ENCODE measurements at places on chromosomes 1 and 21.

- no peak for DNase-seq
Observed at GRCh38 chr1:81237473-81238089, 563.2 kb upstream of the ADGRL2 start.

DNA sequence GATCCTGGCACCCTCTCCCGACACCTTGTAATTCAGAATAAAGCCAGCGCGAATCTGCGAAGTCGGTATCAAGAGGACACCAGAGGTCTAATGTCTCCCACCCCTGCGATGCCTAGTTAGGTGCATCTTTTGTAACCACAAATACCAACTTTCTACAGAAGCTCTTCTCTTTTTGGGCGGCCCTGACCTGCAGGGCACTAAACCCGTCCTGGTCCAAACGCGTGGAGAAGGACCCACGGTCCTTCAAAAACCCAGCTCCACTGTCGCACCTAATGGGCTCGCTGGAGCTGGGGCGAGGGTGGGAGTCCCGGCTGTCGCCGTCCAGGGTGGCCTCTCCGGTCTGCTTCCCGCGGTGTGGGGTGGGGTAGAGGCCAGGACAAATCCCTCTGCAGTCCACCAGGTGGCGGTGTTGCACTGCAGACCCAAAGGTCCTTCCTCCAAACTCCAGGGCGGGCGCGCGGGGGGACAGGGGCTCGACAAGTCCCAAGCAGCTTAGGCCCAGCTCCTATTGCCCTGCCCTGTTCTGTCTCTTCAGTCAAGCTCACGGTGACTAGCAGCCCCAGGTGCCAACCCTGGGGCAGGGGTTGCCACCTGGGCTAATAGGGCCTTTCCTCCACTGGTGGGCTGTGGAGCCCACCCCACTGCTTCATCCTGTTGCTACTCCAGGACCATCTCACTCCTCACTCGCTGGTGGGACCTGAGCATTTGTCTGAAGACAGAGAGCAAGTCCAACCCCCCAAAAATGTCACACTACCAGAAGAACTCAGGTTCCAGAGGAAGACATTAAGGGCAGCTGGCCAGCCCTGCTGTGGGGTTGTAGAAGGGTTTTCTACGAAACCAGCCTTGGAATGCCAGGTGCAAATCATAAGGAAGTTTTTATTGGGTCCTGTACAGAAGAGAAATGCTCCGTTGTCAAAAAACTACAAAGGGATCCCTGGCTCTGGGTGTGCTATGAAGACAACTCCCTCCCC, 2.8 kb downstream of the HES3 start:
- DNase-seq: peak; percentile 42

DNA sequence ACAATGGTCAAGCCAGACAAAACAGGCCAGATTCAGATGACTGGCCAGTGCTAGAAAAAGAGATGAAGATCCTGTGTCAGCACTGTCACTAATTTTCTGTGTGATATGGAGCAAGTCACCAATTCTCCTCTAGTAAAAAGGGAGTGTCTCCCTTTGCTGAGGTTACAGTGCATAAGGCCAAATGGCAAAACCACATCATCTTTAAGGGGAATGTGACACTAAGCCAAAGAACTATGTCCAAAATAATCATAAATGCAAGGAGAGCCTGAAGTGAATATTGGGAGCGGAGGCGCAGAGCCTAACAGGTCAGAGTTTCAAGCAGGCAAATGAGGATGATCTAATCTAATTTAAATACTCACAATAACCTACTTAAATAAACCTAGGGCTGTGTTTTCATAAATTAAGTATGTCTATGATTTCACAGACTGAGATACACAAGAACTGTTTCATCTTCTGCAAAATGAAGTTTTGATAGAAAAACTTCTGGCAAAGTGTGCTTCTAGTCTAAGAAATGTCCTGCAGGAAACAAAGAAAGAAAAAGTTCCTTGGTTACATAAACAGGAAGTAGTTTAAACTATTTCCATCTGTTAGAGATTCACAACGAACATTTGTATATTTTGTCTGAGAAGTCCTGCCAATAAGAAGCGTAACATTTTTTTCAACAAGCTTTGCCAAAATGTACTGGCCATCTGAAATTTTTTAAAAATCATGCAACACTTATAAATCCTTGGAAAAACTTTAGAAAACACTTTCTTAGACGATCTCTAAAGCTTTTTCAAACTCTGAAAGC, 290.2 kb downstream of the LRRC40 start:
- DNase-seq: no peak

DNA sequence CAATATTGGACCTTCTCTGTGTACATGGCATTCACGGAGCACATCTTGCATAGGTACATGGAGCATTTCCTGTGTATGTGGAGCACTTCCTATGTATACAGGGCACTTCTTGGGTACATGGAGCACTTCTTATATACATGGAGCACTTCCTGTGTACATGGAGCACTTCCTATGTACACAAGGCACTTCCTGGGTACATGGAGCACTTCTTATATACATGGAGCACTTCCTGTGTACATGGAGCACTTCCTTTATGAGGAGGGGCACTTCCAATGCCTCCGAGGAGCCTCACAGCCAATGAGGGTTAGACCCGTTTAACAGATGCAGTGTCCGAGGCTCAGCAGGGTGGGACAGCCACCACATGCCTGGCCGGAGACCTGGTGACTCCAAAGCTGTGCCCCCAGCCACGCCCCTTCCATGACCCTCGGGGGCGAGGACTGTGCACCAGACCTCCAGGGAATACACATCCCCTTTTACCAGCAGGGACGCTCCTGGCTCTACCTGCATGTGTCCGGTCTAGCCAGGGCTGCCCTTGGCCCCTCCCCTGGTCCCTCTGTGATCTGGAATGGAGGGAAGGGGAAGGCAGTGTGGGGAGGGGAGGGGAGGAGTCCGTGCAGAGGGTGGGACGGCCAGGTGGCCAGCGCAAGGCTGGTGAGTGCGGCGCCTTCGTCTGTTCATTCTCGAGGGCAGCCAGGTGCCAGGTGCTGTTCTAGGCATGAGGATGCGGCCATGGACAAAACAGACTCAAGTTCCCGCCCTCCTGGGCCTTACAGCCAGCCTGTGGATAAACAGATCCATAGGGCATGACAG, 195.1 kb upstream of the TMEM51 start:
- no peak for DNase-seq

DNA sequence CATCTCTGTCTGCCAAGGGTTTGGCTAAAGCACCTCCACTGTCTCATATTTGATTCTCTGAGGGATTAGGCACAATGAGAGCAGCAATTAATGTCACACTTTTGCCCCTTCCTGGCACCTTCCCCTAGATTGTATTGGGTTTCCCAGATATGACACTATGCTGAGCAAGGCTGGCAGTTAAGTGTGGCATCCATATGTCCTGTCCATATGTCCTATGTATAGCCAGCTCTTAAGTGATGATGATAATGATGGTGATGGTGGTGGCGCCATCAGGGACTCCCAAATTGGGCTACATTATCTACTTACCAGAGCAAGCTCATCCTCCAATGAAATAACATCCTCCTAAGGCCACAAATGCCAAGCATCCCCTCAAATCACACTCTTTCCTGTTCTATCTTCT, 13.5 kb upstream of the LORICRIN start:
- DNase-seq: no peak

GRCh38 chr21:25638660-25639550, at the start of gene JAM2:
Gene JAM2, plus strand, starts transcription at chr21:25639258. Its CDS starts 564 bp downstream, at chr21:25639822.
- DNase-seq: no peak

DNA sequence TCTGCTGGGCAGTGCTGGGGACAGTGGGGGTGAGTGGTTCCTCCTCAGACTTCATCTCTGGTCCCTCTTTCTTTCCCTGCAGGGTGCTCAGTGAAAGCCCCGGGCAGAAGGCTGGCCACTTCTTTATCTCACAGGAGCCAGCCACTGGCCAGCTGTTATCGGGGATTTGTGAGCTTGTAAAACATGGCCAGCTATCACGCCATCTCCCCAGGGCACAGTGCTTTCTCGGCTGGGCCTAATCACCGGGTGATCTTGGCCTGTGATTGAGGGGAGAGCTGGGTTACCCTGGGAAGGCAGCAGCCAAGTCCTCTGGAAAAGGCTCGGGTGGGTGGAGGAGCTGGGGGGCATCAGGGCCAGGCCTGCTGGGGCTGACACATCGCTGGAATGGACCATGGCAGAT, 83.0 kb downstream of the IGSF21 start:
- peak; percentile 44 for DNase-seq

DNA sequence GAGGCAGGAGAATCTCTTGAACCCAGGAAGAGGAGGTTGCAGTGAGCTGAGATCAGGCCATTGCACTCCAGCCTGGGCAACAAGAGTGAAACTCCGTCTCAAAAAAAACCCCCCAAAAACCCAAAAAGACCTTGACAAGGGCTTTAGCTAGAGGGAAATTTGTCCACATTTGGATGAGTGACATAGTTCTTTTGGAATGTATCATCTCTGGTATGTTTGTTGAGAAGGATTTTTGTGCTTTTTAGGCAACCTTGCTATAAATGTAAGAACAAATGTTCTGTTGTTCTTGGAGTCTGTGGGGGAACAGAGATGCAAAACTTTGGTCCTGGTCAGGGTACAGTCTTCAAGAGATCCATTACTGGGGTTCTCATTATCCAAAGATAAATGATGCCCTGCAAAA, 28.9 kb downstream of the INAVA start:
- no peak for DNase-seq

- no peak for DNase-seq
Observed at GRCh38 chr1:117871013-117871412, 58.4 kb downstream of the GDAP2 start.

- DNase-seq: no peak
Observed at GRCh38 chr1:23376890-23377811, 7.5 kb upstream of the ZNF436 start.

- no peak for DNase-seq
Observed at GRCh38 chr1:238409932-238410331, 519.2 kb upstream of the ZP4 start.
